Activated T-cell treated with anti-CD3 and anti-CD28 coated beads, Interleukin-2, amount 50 U/mL, for 24 hours (primary cell): ENCODE measurements at places on chromosomes 5 and 9.

- no peaks in the 10 kb centered on the region for H3K4me1 ChIP-seq
- peaks cover 19% of the 10 kb centered on the region for H3K36me3 ChIP-seq
- no peak overlapping the region for H3K4me3 ChIP-seq
- no peaks in the 10 kb centered on the region for H3K27me3 ChIP-seq
Observed at GRCh38 chr9:98226957-98227356, 28.5 kb downstream of the TBC1D2 start.

- no peak overlapping the region for H3K27ac ChIP-seq
- H3K4me1 ChIP-seq, result no peaks in the 10 kb centered on the region
- no peaks in the 10 kb centered on the region for H3K27me3 ChIP-seq
- no peak overlapping the region for H3K4me3 ChIP-seq
Observed at GRCh38 chr9:21070171-21070571, 7.6 kb downstream of the IFNB1 start.

- H3K4me1 ChIP-seq, result peaks cover 21% of the 10 kb centered on the region
- H3K4me3 ChIP-seq, result no peak overlapping the region
Observed at GRCh38 chr5:5419291-5420210, 2.9 kb upstream of the ICE1 start.

DNA sequence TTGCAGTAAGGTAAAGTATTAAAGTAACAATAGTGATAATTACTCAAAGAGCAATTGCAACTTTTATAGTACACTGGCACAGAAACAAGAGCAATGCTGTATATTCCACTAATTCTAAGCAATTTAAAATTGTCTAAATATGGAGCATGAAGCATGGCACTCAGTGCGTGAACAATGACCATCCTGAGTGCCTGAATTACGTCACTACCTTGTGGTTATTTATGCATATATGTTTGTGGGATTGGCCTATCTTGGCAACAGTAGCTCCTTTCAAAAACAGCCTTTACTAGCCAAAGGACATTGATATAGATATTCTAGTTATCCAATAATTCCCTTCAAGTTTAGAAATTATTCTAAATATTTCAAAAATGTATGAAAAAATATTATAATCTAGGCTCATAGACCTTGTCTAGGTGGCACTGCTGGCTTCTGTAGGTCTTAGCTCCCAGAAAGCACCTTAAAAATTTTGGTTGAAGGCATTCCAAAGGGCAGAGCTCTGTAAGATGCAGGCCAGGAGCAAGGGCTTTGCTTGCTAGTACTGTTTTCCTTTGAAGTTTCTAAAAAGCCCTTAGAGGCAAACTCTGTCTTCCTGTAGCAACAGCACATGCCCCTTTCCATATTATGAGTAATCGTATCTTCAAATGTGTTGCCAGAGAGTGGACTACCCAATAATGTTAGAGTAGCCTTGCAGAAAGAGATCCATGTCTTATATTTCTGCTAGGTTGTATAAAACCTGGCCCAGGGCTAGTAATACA lies 719.3 kb downstream of the NR2F1-AS1 start:
- no peaks in the 10 kb centered on the region for H3K4me1 ChIP-seq
- no peak for DNase-seq
- no peaks in the 10 kb centered on the region for H3K36me3 ChIP-seq
- no peak overlapping the region for H3K4me3 ChIP-seq
- no peaks in the 10 kb centered on the region for H3K27me3 ChIP-seq
- H3K27ac ChIP-seq, result no peak overlapping the region
